Lower leg skin (tissue), 4 donors: ENCODE measurements at places on chromosomes 12 and 14.
A peak's percentile ranks its signal among the peaks of the same experiment; 100 is the strongest.

DNA sequence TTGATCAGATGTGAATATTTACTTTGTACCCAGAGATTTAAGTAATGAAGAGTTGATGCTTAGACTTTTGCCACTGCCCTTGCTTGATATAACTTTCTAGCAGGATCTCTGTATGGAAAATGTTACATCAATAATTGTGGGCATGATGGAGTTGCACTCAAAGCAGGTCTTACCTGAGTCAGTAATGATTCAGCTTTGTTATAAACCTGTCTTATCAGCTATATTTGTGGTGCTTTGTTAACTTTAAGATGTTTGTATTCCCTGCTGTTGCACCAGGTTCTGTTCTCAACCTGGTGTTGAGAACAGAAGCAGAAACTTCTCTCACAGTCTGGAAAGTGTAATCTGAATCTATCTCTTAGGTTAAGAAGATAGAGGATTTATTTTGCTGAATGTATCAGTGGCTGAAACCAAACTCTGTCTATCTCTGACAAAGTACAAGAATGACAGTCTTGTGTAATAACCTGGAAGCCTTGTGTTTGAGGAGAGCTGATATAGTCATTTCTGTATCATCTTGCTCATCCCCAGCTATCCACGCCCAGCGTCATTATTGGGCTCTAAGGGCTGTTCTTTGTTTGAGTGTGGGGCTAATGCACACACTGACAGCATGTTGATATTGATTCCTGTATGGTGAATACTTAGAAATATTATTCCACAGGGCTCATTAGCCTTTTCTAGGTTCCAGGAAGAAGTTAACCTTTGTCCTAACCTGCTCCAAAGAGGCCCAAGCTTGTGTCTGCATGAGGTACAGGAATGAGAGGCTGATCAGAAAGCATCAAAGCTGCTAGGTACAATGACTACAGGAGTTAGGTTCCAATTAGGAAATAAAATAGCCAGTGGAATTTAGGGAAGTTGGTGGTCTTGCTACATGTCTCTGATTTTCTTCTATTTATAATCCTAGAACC is 3.6 kb downstream of the AKAP6 start:
- no peak for DNase-seq

DNA sequence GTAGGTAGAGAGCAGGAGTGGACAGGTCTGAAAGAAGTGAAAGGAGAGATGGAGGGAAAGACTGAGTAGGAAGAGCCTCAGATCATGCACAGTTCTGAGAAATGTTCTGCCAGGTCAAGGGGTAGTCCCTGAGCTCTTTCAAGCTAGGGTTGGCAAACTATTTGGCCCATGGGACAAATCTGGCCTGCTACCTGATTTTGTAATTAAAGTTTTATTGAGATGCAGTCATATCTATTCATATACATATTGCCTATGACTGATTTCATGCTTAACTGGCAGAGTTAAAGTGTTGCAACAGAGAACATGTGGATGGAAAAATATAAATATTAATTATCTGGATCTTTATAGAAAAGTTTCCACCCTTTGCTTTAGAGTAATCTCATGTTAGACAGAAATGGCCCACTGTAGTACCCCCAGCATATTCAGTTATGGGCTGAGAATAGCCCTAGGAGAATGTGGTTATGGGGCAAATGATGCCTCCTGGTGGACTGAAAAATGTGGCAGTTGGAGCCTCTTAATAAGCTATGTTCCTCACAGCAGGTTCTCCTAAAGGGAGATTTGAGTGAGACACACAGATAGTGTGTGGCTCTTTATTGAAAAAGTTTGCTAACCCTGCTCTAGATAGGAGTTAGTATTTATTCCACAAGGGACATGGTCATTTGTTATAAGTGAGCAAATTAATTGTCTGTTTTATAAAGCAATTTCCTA is 476.9 kb downstream of the LRIG3 start:
- DNase-seq, result no peak

GRCh38 chr12:43836475-43836989 is 651 bp downstream of the TMEM117 start:
- no peak for DNase-seq

- DNase-seq, result no peak
Observed at GRCh38 chr14:52988139-52988538, 37.3 kb upstream of the FERMT2 start.

GRCh38 chr14:100472094-100472455 is 115.1 kb downstream of the BEGAIN start:
- DNase-seq, result no peak

- no peak for DNase-seq
Observed at GRCh38 chr12:70052931-70053497, 190.2 kb upstream of the CNOT2 start.

GRCh38 chr14:19947413-19948090 is 16.8 kb downstream of the OR4K1 start:
- DNase-seq, result no peak

DNA sequence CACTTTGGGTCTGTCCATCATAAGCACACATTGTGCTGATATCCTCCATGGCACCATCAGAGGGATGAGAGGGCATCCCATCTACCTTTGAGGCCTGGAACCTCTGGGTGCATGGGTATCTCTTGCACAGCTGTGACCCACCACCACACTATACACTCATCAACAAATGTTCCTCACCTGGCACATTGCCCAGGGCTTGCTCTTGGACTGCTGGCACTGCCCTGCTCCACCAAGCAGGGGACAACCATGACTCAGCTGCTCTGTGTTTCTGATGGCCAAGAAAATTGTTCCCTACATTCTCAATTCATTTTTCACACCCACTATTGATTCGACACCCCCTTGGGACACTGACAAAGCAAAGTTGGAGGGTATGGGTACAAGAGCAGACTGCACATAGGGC is 155.5 kb downstream of the PTPRO start:
- DNase-seq, result no peak

DNA sequence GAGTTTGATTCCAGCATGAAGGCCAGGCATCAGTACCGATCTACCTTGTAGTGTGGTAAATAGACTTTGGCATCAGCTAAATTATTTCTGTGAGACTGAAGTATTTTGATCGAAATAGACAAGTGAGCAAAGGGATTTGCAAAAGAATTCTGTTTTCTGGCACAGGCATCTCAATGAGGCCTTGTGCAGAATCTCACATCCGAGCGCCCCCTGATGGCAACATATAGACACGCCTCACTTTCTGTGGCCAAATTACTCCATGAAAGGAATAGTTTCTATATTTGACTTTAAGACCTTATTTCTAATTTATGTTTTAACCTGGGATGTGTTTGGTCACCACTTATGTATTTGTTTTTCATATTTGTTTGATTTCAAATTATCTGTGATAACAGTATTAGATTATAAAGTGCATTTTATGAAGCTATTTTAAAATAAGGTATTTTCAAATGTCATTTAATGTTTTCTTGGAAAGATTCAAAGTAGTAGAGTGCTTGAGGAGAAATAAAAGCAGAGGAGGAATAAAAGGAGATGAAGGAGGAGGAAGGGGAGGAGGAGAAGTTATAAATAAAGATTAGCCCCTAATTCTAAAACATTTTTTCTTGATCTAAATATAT is 731.9 kb downstream of the NRXN3 start:
- no peak for DNase-seq

GRCh38 chr14:75440733-75441477 is 13.1 kb downstream of the JDP2 start:
- DNase-seq, result no peak

- DNase-seq, result no peak
Observed at GRCh38 chr14:102903889-102904512, 18.5 kb upstream of the AMN start.

GRCh38 chr12:66048835-66049537 is 81.6 kb downstream of the LLPH start:
- no peak for DNase-seq

GRCh38 chr12:132723015-132723763 is 12.5 kb downstream of the PGAM5 start:
- no peak for DNase-seq

- DNase-seq, result no peak
Observed at GRCh38 chr12:102950107-102950949, 7.1 kb upstream of the ASCL1 start.

DNA sequence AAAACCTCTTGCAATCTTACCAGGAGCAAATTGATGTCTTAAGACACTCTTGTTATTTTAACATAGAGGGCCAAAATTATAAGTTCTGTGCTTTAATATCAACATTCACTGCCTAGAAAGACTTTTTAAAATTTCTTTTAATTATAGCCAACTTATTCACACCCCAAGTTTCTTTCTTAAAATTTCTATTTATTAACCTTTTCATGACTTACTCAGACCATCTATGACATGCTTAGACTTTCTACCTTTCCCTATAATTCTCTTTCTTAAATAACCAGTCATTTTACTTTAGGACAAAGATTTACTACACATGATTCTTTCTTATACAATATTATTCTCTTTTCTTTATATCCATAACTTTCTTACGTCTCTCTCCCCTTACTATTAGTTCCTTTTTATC is 220.4 kb downstream of the NUBPL start:
- no peak for DNase-seq

- peak; percentile 93 for DNase-seq
Observed at GRCh38 chr12:124397807-124398577, 103.1 kb downstream of the RFLNA start.

DNA sequence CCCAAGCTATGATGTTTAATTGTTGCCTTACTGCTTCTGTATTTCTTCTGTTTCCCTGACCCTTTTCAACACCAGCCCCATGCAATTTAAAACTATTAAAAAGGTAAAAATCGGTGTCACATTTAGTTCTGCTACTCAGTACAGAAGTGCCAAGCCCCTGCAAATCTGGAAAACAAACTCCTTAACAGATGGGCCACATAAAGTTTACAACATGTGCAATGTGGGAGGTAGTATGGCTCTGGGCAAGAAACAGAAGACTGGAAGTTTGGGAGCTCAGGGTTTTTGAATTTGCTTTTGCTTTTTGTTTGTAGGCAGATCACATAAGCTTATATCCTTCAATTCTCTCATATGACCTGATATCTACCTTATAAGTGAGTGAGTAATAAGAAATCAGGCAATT is 404.0 kb upstream of the ATP2B1 start:
- no peak for DNase-seq

GRCh38 chr14:55451398-55451797 is 11.0 kb upstream of the TBPL2 start:
- DNase-seq, result no peak

DNA sequence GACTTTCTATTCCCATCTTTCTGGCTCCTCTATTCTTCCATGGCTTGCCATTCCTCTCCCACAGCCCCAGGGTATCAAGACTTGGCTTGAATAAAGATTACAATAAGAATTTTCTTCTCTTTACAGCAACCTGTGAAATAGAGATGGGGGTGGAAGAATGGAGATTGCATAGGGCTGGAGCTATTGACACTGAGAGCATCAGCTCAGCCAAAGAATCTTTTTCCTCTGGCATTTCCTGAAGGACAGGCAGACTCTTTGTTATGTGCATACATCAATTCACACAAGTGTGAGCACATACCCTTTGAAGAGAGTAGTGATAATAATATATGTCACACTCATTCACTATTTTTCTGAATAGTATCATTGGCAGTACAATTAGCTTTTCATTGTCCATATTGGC is 4.7 kb downstream of the RNASE11 start:
- DNase-seq, result no peak

DNA sequence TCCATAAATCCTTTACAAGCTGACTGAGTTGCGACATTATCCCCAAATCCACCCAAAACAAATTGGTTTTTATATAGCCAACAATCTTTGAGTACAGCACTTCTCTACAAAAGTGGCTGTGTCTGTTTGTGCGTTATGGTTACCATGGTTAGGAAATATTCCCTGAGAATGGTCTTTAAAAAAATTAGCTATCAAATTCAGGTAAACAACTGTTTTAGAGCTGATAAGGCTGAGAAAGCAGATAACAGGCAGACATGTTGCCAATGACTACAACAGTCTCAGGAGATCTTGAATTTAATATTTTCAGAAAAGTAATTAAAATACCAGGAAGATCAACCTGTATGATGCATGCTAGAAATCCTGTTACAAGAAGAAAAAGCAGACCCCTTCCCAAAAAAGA is 248.0 kb downstream of the RASSF9 start:
- no peak for DNase-seq

DNA sequence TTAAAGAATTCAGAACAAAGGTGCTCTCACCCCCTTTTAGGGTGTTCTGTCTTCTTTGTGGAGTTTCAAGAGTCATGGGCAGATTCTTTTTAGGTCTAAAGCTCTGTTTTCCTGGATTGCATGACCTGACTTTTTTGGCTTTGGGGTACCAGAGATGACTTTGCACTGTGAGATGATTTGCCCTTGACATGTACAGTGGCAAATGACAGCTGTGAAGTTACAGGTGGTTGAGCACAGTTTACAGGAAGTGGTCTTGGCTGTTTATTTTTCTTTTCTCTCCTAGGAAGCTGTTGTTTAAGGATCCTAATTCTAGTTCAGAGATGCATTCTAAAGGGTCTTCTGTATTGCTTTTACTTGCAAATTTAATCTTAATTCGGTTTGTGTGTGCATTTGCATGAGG is 83.8 kb upstream of the METAP2 start:
- DNase-seq, result no peak

- DNase-seq, result peak; percentile 92
Observed at GRCh38 chr12:6635856-6636531, at the start of gene LPAR5. Gene LPAR5, minus strand, starts transcription at chr12:6635959. Its CDS starts 14,711 bp downstream, at chr12:6621248.

DNA sequence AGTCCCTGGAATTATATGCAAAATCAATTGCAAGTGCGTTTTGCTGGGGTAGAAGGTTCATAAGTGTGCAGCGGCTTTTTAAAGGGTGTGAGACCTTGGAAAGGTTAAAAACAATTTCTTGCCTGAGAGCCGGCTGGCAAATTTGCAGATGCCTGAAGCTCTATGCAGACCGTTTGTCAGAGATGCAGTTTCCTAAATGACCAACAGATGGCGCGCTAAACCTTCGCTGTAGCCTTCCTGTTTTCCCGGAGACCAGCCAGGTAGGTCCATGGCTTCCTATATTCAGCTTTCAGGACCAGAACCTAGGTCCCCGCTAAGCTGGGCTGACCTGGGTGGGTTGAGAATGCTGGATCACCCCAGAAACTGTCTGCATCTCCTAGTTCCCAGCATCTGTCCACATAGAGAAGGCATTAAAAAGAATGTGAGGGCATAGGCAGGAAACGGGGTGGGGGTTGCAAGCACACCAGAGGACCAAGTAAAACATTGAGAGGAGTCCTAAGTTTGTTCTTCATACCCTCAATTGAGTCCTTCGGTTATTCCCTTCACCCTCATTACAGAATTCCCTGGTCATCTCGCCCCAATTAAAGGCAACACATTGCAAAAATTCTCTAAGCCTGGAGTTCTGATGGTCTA is 5.7 kb upstream of the NOS1 start:
- DNase-seq, result peak; percentile 78

GRCh38 chr12:2485681-2486080 is 309.1 kb upstream of the FKBP4 start:
- no peak for DNase-seq

GRCh38 chr14:55274146-55274545 is 2.9 kb downstream of the FBXO34 start:
- no peak for DNase-seq

DNA sequence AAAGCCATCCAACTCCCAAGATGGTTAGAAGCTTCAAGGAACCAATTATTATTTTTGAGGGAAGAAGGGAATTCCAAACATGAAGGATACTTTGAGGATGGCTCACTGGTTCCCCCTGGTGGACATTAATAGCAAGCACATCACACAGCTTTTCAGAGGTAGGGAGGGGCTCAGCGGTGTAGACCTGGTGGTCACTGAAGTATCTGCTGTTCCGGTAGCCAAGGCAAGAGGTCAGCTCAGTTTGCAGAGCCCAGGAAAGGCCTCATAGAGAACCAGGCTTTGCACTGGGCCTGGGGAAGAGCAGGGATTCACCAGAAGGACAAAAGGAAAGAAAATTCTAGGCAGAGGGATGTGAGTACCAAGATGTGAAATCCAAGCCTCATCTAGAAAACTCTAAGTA is 118.7 kb downstream of the KSR2 start:
- DNase-seq, result no peak
